ENCODE measurements at places on chromosomes 13 and 19. TPM values are rescaled to one million over a fixed set of nuclear protein-coding genes. Genes with fewer than 3 reads are reported as not detected.

DNA sequence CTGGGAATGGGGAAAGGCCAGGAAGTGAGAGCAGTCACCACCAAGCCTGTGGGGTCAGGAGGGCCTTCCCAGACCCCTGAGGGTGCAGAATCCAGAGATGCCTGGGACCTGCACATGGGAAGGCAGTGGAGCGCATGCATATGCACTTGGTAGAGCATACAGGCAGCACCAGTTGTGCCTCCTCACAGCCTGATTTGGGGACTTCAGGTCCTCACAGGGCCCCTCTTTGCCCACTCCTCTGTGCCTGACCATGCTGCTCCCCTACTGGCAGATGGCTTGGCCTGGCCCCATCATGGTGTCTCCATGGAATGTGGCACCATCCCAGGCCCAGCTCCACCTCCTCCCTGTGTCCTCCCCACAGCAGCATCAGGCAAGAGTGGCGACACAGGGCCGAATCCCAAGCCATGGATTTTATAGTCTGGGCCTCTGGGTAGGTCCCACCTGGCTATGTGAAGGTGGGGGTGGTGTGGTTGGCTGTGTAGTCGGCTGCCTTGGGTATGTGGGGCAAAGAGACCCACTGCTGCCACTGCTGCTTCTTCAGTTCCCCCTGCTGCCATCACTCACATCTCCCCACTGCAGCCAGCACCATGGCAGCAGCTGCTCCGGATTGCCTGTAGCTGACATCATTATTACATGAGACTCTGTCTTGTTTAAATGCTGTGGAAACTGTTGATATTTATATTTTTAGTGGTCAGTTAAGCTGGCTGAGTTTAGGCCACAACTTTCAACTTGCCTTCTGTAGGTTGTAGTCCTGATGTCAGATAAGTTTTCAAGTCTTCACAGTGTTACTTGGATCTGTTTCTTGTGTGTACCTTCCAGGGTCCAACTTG, 247.0 kb downstream of the GPC6 start:
- no peak overlapping the region for H3K27ac ChIP-seq
- no peaks in the 10 kb centered on the region for H3K4me1 ChIP-seq
- H3K4me3 ChIP-seq, result no peak overlapping the region
- no peaks in the 10 kb centered on the region for H3K27me3 ChIP-seq
- no peak for DNase-seq

DNA sequence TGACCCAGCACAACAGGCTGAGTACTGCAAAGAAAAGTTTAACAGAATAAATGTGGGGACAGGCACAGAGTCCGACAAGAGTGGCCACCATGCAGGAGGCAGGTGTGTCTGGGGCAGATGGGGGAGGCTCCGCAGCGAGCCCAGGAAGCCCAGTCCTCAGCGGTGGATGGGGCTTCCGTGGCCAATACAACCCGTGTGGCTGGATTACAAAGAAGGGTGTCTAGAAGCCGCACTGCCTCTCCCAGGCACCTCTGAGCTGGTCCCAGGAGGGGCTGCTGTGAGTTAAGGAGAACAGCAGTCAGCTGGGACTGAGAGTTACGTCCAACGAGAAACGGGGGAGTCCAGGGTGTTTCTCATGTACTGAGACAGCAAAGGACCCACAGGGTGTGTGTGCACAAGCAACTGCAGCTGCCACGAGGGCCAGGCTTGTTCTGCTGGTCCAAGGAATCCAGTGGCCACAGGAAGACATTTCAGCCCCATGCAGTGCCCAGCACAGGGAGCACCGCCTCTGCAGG, 70.2 kb downstream of the SPACA7 start:
- H3K27me3 ChIP-seq, result no peaks in the 10 kb centered on the region
- H3K4me1 ChIP-seq, result no peaks in the 10 kb centered on the region
- H3K4me3 ChIP-seq, result no peak overlapping the region
- no peak overlapping the region for H3K27ac ChIP-seq
- H3K36me3 ChIP-seq, result no peaks in the 10 kb centered on the region

CEACAM19 gene
- 6.3 TPM for total RNA-seq

STRN4 gene
- 151 TPM for total RNA-seq

CDX2 gene
- total RNA-seq, result not detected

DLL3 gene
- total RNA-seq, result not detected
